ENCODE measurements at places on chromosomes 12 and 14.

GRCh38 chr14:52911904-52912303 is 38.9 kb downstream of the FERMT2 start:
- no peak for DNase-seq

- no peak for DNase-seq
Measured at GRCh38 chr14:76770521-76771436, 9.5 kb downstream of the VASH1 start.

GRCh38 chr14:67526676-67527459 is 6.2 kb upstream of the PLEKHH1 start:
- peak; percentile 69 for DNase-seq

DNA sequence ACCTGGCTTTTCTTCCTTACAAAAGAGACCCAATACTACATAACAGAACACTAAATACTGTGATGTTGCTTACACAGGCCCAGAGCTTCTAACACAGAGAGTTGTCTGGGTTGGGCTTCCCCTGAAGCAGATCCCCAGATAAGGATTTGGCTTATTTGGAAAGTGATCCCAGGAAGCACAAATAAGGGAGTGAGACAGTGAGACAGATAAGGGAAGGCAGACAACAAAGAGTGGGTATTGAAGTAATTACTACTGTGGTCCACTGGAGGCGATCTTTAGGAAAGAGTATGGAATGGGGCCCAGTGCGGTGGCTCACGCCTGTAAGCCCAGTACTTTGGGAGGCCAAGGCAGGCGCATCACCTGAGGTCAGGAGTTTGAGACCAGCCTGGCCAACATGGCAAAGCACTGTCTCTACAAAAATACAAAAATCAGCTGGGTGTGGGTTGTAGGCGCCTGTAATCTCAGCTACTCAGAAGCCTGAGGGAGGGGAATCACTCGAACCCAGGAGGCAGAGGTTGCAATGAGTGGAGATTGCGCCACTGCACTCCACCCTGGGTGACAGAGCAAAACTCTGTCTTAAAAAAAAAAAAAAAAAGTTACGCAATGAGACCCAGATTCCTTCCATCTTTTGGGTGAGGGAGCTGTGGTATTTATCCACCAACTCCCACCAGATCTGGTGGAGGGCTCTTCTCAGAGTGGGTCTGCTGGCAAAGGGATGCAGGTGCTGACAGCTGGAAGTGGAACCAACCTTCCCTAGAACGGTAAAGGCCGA is 10.2 kb upstream of the C12orf43 start:
- no peak for DNase-seq

- DNase-seq = no peak
Measured at GRCh38 chr12:48105321-48105866, 485 bp downstream of the SENP1 start.

GRCh38 chr12:71160585-71160984 is 2.8 kb upstream of the TSPAN8 start:
- no peak for DNase-seq

- DNase-seq = no peak
Measured at GRCh38 chr14:52868911-52869618, 77.7 kb upstream of the GNPNAT1 start.

DNA sequence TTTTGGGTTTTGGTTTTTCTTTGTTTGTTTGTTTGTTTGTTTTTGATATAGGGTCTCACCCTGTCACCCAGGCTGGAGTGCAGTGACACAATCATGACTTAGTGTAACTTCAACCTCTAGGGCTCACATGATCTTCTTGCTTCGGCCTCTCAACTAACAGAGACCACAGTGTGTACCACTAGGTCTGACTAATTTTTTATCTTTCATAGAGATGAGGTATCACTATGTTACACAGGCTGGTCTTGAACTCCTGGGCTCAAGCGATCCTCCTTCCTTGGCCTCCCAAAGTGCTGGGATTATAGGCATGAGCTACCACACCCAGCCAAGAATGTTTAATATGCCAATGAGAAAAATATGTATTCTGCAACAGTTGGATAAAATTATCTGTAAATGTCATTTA is 29.6 kb upstream of the USP15 start:
- DNase-seq = no peak

GRCh38 chr12:62720025-62720424 is 214.9 kb downstream of the PPM1H start:
- DNase-seq = no peak

DNA sequence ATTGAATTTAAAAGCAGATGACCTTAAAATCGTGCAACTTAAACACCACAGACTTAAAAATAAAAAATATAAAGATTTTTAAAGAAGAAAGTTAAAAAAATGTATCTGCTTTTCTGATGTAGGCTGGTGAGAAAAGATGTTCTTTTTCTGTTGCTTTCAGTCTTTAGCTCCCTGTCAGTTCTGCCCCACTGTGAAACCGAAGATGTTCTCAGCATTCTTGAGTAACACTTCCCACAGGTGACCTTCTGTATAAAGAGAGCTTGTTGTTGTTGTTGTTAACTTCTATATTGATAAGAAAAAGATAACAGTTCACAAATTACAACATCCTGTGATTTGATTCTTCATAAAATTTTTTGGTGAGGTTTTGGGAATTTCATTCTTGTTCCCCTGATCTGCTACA is 377.9 kb upstream of the RGS6 start:
- peak; percentile 25 for DNase-seq

DNA sequence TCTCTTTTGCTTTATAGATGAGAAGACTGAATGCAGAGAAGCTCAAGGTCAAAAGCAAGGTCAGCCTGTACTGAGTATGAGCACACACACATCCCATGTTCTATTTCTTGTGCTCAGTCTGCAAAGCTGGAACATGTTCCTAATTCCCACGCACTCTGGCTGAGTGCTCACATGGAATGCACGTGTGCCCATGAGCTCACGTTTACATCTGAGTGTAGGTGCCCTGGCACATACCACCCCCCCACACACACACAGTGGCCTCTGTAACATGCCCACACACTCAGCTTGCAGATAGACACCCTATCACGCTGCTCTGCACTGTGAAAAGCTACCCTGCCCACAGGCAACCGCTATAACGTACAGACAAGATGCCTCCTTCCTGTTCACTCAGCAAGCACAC is 700.1 kb downstream of the MED13L start:
- no peak for DNase-seq

DNA sequence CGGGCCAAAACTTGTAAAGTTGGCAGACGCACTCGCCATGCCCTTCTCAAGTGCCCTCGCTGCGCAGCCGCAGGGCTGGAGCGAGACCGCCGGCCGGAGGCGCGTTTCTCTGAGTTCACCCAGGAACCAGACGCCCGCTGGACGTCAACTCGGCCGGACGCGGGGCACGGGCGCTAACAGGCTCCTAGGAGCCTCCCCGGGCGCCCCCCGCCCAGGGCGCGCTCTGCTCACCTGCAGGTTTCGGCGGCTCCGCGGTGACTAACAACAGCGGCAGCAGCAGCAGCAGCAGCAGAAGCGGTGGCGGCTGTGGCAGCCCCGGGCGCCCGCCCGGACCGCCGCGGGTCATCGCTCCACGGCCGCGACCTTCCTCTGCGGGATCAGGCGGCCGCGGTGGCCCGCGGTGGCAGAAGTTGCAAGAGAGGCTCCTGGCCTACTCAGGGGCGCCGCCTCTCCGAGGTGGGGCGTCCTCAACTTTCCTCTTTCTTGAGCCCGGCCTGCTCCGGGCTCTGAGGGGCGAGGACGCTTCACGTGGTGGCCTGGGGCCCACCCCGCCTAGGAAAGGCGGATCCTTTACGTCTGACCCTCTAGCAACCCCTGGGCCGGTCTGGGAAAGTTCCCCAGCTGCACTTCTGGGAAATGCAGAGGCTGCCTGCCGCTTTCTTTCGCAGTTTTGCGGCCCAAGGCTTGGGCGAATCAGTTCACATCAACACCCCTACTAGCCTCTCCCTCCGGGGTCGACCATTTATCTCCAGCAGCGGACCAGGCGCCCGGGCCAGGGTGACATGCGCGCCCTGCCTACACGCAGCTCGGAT is at the start of gene PLBD1:
Gene PLBD1, minus strand, starts transcription at position 533 of the 812 bp plus-strand sequence. Its CDS starts 187 bp downstream, at position 346.
- DNase-seq = peak; percentile 54

DNA sequence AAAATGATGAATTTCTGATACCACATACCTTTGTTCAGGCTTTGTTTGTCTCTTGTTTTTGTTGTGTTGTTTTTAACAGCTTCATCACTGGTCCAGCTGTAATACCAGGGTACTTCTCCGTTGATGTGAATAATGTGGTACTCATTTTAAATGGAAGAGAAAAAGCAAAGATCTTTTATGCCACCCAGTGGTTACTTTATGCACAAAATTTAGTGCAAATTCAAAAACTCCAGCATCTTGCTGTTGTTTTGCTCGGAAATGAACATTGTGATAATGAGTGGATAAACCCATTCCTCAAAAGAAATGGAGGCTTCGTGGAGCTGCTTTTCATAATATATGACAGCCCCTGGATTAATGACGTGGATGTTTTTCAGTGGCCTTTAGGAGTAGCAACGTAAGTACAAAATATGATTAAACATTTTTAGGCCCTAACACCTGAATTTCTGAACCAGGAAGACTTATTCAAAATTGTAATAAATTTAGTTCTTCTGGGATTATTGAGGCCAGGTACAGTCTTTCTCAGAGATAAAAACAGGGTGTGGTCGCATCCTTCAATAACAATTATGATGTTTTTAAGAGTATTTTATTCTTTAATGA is 22.4 kb downstream of the RXYLT1 start:
- DNase-seq = peak; percentile 21

DNA sequence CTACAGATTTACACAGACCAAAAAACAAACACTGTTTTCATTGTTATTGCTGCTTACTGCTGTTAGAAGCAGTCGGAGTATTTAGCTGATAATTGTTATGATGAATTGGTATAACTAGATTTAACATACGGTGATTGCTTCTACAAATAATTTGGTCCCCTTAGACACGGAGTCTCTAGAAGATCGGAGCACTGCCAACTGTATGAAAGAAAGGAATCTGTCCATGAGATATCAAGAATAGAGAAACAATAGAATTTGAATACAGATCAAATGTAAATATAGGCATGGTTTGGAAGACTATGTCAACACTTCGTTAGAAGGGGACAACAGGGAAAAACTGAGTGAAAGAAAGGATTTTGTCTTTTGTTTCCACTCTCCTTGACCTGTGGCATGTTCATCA is 110.9 kb downstream of the PPP2R5E start:
- DNase-seq = no peak

DNA sequence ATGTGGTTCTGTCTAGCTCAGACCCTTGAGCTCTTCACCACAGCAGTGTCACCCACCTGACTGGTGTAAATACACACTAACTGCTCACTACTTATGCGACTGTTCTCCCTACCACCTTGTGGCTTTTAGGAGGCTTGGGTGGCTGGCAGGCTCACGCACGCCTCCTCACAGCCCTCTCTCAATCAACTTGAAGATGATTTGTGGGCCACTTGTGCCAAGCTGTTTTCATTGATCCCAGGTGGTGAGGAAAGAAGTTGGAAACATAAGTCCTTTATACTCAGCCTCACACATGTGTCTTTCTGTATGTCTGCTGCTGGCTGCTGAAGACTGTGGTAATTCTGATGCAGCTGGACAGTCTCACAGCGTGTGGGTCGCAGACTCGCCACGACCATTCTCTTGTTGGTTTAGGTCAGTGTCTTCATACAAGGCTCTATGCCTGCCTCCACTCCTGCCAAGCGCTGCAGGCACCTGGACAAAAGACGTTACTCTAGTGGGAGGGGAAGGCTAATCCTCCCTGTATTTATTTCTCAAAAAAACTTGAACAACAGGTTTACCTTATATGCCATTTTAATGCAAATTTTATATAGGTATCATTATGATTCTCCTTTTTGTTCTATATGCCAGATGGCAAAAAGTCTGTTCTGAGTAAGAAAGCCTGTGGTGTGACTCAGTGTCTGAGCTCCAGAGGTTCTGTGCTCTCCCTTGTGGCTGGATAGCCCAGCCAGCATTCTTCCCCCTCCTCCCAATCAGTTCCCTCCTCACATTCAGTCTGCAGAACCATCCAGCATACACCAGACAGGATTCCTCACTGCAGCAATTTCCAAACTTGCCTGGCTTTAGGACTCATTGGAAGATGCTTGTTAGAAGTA is 115.6 kb downstream of the DIP2B start:
- DNase-seq = no peak

DNA sequence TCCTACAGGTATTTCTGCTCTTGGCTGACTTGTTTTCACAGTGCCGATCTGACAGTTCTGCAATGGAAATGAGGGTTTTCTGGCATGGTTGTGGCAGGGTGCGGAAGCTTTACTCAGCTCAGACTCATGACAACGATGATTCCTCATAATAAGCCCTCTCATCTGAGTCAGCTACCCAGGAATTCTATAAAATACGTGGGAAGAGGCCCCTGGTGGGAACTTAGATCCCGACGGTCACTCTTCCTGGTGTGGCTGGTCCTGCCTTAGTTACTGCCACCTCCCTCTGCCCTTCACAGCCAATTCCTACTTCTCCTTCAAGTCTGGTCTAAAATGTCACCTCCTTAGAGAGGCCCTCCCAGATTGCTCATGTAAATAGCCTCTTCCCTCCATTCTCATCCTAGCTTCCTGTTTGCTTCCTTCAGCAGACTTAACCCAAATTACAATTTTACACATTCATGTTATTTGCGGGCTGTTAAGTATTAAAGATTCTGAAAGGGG is 104.2 kb upstream of the MAP1LC3B2 start:
- no peak for DNase-seq

- DNase-seq = no peak
Measured at GRCh38 chr14:103550451-103551337, 11.8 kb downstream of the BAG5 start.

GRCh38 chr12:8143261-8143660 is 13.6 kb upstream of the ZNF705A start:
- no peak for DNase-seq

DNA sequence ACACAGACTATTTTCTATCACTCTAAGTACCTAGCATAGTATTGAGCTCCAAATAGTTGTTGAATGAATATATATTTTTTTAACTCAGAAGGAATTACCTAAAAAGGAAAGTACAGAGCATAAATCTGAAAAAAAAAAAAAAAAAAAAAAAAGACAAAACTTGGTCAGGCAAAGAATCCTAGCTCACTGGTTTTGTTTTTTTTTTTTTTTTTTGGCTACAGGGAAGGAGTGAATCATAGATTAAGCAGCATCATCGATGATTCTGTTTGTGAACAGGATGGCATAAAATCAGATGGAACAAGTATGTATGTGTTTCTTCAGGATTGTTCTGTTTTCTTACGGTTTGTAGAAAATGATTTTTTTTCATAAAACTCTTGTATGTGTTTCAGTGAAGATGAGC is 66.1 kb upstream of the BCAT1 start:
- no peak for DNase-seq

GRCh38 chr14:51202914-51203665 is 37.0 kb upstream of the TMX1 start:
- peak; percentile 34 for DNase-seq

GRCh38 chr12:21940549-21941505 is at the start of gene ABCC9:
TSS of gene ABCC9 (minus strand) at chr12:21941426. CDS start at chr12:21936674, 4,752 bp downstream.
- no peak for DNase-seq

DNA sequence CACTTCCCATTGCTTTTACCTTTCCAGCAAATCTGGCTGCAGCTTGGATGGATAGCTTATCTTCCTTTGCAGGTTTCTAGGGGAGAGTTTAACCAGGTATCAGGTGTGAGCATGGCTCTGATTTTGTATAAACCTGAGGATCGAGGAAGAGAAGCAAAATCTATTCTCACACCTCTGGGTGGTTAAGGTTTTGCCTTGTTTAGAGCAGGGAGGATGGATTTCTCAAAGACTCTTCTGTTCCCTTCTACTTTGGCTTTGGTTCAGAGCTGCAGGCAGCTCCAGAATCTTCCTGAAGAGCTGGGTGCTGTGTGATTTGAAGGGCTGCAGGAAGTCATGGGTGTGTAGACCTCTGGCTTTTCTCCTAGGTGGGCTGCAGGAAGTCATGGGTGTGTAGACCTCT is 1.7 kb downstream of the JDP2 start:
- DNase-seq = no peak

- peak; percentile 47 for DNase-seq
Measured at GRCh38 chr12:2395354-2395977, 342.7 kb downstream of the CACNA1C start.

- no peak for DNase-seq
Measured at GRCh38 chr12:29591140-29592020, 93.9 kb upstream of the OVCH1 start.
